Mesenchymal stem cell (in vitro differentiated cells and primary cell): ENCODE measurements at places on chromosomes 1 and 21.

GRCh38 chr21:42644223-42645208, 8.9 kb upstream of the PDE9A start:
- DNase-seq, result peak; percentile 87
- H3K27me3 ChIP-seq, result peaks cover 23% of the 10 kb centered on the region
- H3K4me1 ChIP-seq, result peaks cover 13% of the 10 kb centered on the region
- no peak overlapping the region for H3K4me3 ChIP-seq
- no peaks in the 10 kb centered on the region for H3K36me3 ChIP-seq

- H3K36me3 ChIP-seq, result no peaks in the 10 kb centered on the region
- peaks cover 3% of the 10 kb centered on the region for H3K27me3 ChIP-seq
- no peaks in the 10 kb centered on the region for H3K4me1 ChIP-seq
- no peak overlapping the region for H3K4me3 ChIP-seq
- no peak overlapping the region for H3K27ac ChIP-seq
Observed at GRCh38 chr1:30149226-30149625, 574.2 kb downstream of the MATN1 start.

GRCh38 chr1:75855010-75855409, 58.3 kb downstream of the MSH4 start:
- H3K27me3 ChIP-seq, result no peaks in the 10 kb centered on the region
- no peaks in the 10 kb centered on the region for H3K36me3 ChIP-seq
- no peak overlapping the region for H3K4me3 ChIP-seq
- H3K27ac ChIP-seq, result no peak overlapping the region

DNA sequence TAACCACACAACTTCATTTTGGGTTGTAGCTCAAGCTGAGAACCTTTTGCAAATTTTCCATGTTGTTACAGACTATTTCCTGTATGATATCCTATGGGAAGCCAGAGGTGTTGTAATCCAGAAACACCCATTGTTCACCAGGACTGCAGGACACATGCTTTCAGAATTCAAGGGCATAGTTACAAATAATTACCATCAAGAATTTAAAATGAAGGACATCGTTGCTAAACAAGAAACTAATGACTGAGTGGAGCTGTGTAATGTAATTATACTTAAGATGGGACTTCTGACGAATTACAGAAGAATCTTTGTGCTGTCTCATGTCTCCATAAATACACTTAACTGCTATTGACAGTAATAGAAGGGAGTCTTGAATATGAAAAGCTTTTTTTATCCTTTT, 47.6 kb upstream of the HOOK1 start:
- H3K4me1 ChIP-seq, result peaks cover 4% of the 10 kb centered on the region
- no peaks in the 10 kb centered on the region for H3K27me3 ChIP-seq
- DNase-seq, result peak; percentile 33
- H3K27ac ChIP-seq, result no peak overlapping the region

GRCh38 chr1:18041102-18041501, 66.5 kb upstream of the IGSF21 start:
- DNase-seq, result no peak
- no peak overlapping the region for H3K4me3 ChIP-seq
- H3K27me3 ChIP-seq, result peaks cover 64% of the 10 kb centered on the region
- H3K36me3 ChIP-seq, result no peaks in the 10 kb centered on the region
- no peak overlapping the region for H3K27ac ChIP-seq
- H3K4me1 ChIP-seq, result no peaks in the 10 kb centered on the region

DNA sequence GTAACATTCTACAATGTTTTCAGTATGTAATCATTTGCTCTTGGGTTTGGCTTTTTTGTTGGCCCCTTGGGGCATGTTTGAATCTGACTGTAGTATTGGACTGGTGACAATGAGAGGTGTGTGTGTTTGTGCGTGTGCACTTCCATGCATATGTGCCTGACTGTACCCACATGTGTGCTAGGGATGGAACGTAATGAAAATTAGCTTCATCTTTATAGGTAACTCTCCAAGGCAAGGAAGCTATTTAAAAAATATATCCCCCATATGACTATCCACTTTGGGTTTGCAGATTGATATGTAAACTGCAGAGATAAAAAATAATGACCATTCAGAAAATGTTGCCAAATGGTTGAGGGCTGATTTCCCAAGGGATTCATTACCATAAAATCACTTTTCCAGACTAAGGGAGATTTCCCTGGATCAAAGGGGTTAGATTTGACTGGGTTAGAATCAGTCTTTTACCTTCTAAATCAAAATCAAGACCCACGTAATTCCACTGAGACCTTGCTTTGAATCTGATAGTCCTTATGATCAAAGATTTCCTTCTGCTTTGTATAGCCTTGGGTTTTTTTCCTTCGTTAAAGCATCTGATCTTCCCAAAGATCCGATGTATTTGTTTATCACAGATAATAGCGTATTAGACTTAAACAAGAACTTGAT, 189.7 kb downstream of the CENPF start:
- DNase-seq, result no peak
- H3K4me1 ChIP-seq, result no peaks in the 10 kb centered on the region
- no peaks in the 10 kb centered on the region for H3K36me3 ChIP-seq
- H3K4me3 ChIP-seq, result no peak overlapping the region
- no peak overlapping the region for H3K27ac ChIP-seq

DNA sequence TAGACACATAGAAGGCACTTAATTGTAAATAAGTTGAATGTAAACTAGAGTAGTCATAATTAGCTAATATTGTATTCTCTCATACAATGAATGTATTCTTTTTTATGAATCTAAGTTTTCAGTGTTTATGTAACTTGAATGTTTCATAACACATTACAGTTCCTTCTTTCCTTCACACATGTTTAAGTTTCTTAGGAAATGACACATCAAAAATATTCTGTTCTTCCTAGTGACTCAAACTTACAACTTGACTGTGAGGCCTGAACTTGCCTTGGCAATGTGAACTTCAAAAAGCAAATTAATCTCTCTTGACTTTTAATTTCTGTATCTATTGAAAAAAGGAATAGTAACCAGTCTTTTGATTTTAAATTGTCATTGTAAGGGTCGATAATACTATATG, 700.1 kb downstream of the KCNT2 start:
- no peaks in the 10 kb centered on the region for H3K4me1 ChIP-seq
- DNase-seq, result peak; percentile 12
- no peak overlapping the region for H3K27ac ChIP-seq
- no peaks in the 10 kb centered on the region for H3K27me3 ChIP-seq

DNA sequence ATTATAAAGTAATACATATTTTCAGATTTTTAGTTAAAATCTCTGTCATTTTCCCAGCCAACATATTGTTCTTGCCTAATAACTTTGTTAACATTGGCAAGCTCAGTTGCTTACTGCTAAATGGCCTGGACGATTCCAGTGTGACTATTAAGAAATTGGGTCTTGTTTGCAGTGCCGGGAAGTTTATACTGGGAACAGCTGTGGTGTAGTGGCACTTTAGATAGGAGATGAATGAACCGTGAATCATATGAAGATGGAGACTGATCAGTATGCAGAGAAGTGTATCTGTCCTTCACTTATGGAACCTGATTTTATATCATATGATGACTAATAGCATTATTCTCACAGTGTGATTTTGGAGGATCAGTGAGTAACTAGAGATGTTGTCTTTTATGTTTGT, 3.3 kb downstream of the CHRM3 start:
- no peaks in the 10 kb centered on the region for H3K36me3 ChIP-seq
- H3K4me3 ChIP-seq, result no peak overlapping the region
- H3K4me1 ChIP-seq, result peaks cover 20% of the 10 kb centered on the region
- DNase-seq, result no peak

- no peaks in the 10 kb centered on the region for H3K36me3 ChIP-seq
- DNase-seq, result peak; percentile 67
- no peak overlapping the region for H3K27ac ChIP-seq
- H3K27me3 ChIP-seq, result no peaks in the 10 kb centered on the region
- no peaks in the 10 kb centered on the region for H3K4me1 ChIP-seq
Observed at GRCh38 chr1:21468599-21468998, 28.7 kb downstream of the NBPF3 start.

DNA sequence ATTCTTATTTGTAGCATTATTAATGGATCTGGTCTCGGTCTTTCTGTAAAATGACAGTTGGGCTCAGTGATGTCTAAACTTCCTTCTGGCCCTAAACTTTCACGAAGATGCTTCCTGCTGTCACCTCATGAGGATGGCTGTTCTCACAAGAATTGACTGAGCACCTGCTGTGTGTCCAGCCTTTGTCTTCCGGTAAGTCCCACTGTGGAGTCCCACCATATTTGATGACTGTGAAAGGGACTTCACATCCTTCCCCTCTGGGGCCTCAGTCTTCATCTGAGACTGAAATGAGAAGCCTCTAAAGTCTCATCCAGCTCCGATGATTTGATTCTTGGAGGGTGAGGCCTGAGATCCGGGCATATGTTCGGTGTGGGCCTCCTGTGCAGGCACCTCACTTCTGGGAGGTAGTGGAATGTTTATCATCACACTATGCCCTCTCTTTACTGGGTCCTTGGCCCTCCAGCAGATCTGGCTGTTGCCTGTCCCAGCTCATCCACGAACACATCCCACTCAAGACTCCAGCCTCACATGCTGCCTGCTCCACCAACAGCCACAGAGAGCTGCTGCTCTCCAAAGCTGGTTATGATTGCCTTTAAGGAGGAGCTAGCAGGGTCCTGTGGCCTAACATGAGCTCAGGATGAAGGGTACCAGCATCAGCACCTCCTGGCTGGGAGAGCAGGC, 95.8 kb downstream of the KCNN3 start:
- H3K27ac ChIP-seq, result no peak overlapping the region
- no peak overlapping the region for H3K4me3 ChIP-seq
- DNase-seq, result no peak
- H3K4me1 ChIP-seq, result no peaks in the 10 kb centered on the region
- H3K27me3 ChIP-seq, result peaks cover 43% of the 10 kb centered on the region

GRCh38 chr1:188551176-188551575, 1722.4 kb downstream of the PLA2G4A start:
- no peaks in the 10 kb centered on the region for H3K27me3 ChIP-seq
- no peak for DNase-seq
- H3K27ac ChIP-seq, result no peak overlapping the region
- no peaks in the 10 kb centered on the region for H3K36me3 ChIP-seq
- no peak overlapping the region for H3K4me3 ChIP-seq

GRCh38 chr1:203126151-203126865, 1.2 kb upstream of the ADORA1 start:
- H3K4me1 ChIP-seq, result peaks cover 50% of the 10 kb centered on the region
- H3K4me3 ChIP-seq, result no peak overlapping the region
- H3K27me3 ChIP-seq, result no peaks in the 10 kb centered on the region
- H3K27ac ChIP-seq, result peak overlapping the region; percentile 73
- H3K36me3 ChIP-seq, result peaks cover 10% of the 10 kb centered on the region
- DNase-seq, result peak; percentile 43

GRCh38 chr1:111656086-111657017, 36.8 kb downstream of the RAP1A start:
- H3K27ac ChIP-seq, result no peak overlapping the region
- no peaks in the 10 kb centered on the region for H3K36me3 ChIP-seq
- no peak overlapping the region for H3K4me3 ChIP-seq
- H3K27me3 ChIP-seq, result no peaks in the 10 kb centered on the region
- peaks cover 2% of the 10 kb centered on the region for H3K4me1 ChIP-seq

DNA sequence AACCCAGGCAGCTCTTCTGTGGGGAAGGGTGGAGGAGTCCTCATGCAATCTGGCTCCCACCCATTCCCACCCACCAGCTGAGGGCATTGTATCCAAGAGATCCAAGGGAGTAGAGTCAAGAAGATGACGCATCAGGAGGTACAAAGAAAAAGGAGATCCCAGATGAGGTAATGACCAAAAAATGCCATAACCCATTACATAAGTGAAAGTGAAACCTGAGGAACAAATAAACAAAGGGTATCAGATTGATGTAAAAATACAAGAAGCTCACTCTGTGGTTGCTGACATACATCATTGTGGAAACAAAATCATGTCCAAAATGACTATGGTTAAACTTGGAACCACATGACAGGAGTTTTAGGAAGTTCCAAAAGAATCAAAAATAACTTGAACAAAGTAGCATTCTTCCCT, 42.5 kb downstream of the CCN1 start:
- peak overlapping the region; percentile 45 for H3K27ac ChIP-seq
- H3K4me3 ChIP-seq, result no peak overlapping the region
- H3K4me1 ChIP-seq, result peaks cover 3% of the 10 kb centered on the region
- DNase-seq, result peak; percentile 80

- no peak overlapping the region for H3K27ac ChIP-seq
- no peak for DNase-seq
- H3K36me3 ChIP-seq, result no peaks in the 10 kb centered on the region
- H3K27me3 ChIP-seq, result no peaks in the 10 kb centered on the region
Observed at GRCh38 chr1:105337420-105337819, 1587.7 kb downstream of the AMY1C start.

GRCh38 chr1:230948903-230949302, 29.8 kb downstream of the TTC13 start:
- DNase-seq, result no peak
- H3K4me1 ChIP-seq, result no peaks in the 10 kb centered on the region
- no peak overlapping the region for H3K27ac ChIP-seq
- no peak overlapping the region for H3K4me3 ChIP-seq
- peaks cover 12% of the 10 kb centered on the region for H3K36me3 ChIP-seq
